ENCODE measurements at places on chromosomes 5 and 9.

DNA sequence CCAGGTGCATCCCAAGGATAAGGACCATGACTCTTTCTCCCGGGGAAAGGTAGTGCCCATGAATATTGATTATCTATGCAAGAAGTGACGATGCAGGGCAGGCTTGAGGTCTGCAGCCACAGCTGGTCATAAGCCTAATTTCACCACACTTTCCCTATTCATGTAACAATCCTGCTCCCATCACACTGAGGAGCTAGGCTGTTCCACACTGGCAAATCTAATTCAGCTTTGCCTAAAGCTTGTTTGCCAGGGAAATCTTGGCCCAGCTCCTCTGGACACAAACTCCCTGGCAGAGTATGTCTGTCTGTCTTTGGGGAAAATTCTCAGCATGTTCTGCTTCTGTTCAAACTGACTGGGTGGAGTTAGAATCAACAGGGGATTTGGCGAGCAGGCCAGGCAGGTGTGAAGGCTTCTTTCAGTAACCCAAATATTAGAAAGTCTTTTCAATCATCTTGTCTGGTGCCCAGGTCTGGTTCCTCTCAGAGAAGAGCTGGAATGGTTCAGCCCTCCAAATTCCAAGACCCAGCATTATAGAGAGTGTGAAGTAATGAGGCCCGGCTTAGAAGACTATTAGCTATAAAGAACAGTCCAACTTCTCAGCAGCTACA is 88.5 kb upstream of the SPDL1 start:
- DNase-seq, result no peak

GRCh38 chr9:90789862-90790261 is 11.8 kb upstream of the SYK start:
- no peak for DNase-seq

GRCh38 chr5:150788977-150789376 is 10.4 kb downstream of the SMIM3 start:
- no peak for DNase-seq

DNA sequence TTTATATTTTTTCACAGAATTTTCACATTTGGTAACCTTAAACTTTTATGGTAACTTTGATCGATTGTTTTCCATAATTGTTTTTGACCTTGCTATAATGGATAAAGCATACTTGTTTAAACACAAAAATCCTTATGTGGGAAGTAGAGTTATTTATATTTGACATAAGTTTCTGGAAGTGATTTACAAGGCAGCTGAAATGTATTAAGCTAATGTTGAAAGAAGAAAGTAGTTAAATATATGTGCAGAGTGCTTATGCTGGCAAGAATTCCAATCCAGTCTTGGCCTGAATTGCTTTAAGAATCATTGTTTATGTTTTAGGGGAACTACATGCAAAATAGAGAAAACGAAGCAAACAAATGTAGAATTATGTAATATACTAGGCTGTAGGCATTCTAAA is 763.6 kb downstream of the TAF11L14 start:
- no peak for DNase-seq

DNA sequence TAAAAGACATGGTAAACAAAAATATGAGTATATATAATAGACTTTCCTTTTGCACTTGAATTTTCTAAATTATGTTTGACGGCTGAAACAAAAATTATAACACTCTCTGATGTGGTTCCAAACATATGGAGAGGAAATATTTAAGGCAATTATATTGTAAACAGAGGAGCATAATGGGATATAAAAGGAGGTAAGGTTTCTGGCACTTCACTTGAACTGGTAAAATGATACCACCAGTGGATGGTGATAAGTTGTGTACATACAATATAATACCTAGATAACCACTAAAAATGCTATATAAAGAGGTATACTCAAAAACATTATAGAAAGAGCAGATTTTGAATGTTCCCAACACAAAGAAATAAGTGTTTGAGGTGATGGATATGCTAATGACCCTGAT is 192.9 kb upstream of the RAD23B start:
- DNase-seq, result no peak

- no peak for DNase-seq
These were observed 124.4 kb downstream of the PLK2 start for GRCh38 chr5:58335518-58335917.

DNA sequence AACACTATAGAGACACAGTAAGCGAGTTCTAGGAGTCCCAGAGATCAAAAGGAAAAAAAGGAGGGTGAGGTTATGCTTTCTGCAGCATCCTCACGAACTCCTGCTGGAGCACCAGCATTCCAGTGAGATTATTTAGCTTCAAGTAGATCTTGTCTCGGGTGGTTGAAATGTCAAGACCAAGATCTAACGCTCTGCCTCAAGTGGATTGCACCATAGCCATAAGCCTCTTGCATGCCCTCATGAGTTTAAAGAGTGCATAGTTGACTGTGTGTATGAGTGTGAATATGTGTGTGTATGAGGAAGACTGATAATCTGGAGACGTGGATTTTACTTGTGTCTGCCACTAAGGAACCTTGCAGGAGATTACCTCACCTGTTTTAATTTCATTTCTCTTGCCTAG is 335.3 kb upstream of the ADAMTSL1 start:
- DNase-seq, result no peak

DNA sequence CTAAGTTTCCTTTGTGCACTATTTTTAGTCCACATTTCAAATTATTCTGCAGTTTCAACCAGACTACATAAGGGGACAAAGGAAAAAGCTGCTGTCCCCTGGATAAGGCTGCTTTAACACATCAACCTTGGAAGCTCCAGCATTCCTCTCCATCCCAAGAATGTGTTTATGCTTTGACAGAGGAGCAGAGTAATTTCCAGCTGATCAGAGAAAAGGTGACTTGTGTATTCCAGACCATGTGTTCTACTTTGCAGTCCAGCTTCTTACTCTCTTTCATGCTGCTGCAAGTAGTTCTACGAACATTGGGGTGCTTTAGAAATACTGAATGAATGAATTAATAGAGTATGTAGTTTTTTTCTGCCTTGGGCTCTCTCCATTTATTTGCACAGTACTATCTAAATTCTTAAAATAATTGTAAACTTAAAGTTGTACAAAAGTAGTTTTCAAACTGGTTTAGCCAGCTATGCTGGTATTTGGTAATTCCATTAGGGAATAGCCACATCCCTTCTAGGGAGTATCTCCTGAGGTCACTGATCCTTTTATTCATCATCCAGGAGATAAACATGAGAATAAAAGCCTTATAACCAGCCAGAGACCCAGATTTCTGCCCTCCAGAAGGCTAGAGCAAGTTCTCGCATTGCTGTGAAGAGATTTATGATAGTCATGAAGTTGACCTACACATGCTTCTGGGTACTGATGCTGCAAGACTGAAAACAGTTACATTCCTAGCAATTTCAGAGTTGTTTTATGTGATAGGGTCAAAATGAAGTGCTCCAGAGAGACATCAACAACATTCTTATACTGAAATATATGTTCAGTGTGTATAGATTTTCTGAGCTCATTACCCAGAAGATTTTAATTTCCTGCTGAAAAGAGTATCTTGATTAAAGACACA is 215.2 kb downstream of the COMMD10 start:
- DNase-seq, result no peak

- DNase-seq, result peak; percentile 83
These were observed 8.7 kb upstream of the NDUFB6 start for GRCh38 chr9:32581512-32582143.

DNA sequence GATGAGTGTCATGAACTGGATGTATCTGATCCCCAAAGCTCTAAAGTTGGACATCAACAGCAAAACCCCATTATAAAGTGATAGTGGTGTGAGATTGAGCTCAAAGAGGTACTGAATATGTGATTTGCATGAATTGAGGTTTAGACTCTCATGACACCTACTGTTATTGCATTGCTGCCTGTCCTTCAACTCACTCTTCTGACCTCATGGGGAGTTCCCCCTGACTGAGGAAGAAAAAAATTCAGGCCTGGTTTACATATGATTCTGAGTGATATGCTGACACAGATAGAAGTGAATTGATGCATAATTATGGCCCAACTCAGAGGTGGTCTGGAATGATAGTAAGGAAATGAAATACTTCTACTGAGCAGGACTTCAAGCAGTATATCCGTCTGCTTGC is 76.2 kb upstream of the CHD1 start:
- DNase-seq, result no peak

- peak; percentile 21 for DNase-seq
These were observed at the start of gene PRUNE2 for GRCh38 chr9:76905791-76906646. PRUNE2 (minus strand) TSS chr9:76906114; CDS start chr9:76905963, 151 bp downstream.

DNA sequence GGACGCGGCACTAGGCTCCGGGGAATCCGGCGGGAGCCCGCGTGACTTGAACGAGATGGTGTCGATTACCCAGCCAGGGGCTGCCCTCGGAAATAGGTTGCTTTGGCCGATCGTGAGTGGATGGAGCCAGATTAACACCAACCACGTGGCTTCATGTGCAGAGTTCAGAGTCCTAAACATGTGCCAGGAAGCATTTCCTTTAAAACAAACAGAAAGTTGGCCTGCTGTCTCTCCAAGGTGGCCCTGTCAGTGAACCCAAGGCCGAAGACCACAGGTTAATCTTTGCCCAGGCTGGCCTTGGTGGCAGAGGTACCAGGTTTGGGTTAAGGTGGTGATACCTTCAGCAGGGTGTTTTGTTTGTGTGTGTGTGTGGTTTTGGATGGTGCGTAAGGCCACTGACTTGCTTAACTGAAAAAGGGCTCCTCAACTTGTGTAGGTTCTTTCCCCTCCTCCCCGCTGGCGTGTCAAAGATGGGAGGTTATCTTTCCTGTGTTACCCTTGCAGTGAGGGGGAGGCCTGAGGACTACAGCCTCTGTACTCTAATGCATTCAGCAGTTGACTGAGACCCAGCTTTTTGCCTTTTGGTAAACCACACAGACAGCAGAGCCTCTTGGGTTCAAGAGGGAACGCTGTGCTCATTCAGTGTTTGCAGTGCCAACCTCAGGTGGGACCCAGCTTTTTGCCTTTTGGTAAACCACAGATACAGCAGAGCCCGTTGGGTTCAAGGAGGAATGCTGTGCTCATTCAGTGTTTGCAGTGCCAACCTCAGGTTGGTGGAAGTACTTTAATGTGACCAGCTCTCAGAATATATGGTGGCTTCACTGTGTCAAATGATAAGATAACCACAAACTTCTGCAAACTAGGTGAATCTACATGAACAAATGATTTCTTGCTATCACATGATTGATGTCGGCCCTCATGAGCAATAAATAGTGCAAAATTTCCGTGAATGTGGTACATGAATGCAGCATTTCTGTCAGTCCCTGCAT is 1.4 kb downstream of the IQGAP2 start:
- DNase-seq, result peak; percentile 78

GRCh38 chr5:138721979-138722378 is 31.2 kb upstream of the CTNNA1 start:
- DNase-seq, result no peak
